ENCODE measurements at places on chromosomes 2 and 18.
A peak's percentile ranks its signal among the peaks of the same experiment; 100 is the strongest.

GRCh38 chr2:176508984-176509740 lies 239.9 kb downstream of the MTX2 start:
- DNase-seq = no peak

GRCh38 chr2:119301413-119301812 lies 65.2 kb downstream of the C2orf76 start:
- no peak for DNase-seq

GRCh38 chr2:201260302-201260800 lies at the start of gene CASP8:
CASP8 (plus strand) TSS chr2:201260536; CDS start chr2:201266487, 5,951 bp downstream.
- DNase-seq = peak; percentile 52

- no peak for DNase-seq
Observed at GRCh38 chr2:118838741-118839455, 8.6 kb downstream of the EN1 start.

- no peak for DNase-seq
Observed at GRCh38 chr2:102050854-102051391, 59.2 kb downstream of the IL1R2 start.

GRCh38 chr2:190649035-190649797 lies at the start of gene NAB1:
NAB1 (plus strand) TSS chr2:190649083; CDS start chr2:190659177, 10,094 bp downstream.
- no peak for DNase-seq

DNA sequence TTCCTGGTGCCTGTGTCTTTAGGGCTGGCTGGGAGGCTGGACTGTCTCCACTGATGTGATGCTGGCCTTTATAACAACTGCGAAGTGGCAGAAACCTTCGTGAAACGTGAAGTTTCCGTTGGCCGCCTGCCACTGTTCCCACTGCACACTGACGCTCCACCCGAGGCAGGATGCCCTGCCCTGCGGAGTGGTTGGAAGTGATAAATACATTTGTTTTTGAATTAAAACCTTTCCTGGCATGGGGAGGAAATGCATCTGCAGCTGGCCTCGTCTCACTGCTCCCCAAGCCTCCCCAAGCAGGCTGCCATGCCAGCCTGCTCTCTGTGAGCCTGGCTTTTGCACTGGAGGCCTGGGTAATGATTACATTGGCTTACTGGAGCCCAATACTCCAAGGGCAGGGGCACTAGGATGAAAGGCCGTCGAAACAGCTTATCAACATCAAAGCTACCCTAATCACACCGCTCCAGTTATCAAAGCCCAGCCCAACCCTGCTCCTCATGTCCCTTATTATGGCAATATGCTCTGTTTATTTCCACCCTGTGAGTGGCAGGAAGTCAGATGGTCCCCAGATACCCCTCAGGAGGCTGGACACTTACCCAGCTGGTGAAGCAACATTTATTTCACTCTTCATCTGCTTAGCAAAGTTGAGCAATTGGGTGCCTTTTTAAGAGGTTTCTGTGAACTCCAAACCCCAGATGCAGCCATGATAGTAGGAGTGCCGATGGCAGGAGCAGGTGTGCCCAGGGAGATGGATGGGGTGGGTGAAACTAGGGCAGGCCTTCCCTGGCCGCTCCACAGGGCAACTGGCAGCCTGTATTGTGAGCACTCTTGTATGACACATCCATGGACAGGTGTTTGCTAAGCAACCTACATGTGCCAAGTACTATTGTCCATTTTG lies 97.4 kb upstream of the ITGA6 start:
- no peak for DNase-seq

GRCh38 chr18:74869904-74870863 lies 272.5 kb downstream of the ZNF407 start:
- DNase-seq = no peak

DNA sequence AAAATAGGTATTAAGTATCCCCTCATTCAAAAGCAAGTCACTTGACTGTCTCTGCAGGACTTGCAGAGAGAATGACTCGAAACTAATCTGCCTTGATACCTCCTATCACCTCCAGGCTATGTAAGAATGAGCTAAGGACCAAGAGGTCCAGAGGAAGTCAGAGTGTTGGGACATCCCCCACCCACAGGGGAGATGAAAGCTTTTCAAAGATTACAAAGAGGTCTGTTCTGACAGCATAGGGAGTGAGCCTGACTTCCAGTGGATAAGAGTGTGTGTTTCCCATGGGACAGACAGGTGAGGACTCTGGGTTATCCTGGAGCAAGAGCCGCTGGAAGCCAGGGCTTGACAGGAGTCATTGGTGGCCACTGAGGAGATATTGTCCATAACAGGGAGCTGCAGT lies 85.0 kb upstream of the TACR1 start:
- DNase-seq = no peak

DNA sequence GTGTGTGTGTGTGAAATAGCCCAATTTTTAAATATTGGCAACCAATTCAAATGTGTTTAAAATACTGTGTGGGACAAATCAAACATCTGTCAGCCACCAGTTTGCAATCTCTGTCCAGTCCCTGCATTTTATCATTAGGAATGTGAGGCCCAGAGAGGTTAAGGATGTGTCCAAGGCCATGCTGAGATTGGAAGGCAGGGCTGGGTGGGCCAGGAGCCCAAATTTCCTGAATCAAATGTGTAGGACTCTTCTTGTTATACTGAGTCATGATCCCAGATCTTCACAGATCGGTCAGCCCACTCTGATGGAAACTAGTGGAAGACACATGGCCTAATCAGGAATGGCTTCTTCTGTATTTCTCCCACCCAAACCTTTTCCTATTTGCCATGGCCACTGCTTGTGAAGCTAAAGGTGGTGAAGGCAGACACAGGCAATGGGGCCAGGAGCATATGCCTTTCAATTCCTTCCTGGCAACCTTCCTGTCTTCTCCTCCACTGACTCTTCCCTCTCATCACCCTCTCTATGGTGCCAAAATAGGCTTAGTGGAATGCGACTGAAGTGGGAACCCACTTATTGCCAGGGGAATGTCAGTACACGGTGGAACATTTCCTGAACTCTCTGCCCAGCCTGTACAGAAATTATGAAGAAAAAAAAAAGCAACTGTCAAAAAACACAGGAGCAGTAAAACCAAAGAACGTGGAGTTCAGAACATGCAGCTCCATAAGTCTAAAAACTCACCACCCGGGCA lies 35.5 kb downstream of the ZEB2 start:
- no peak for DNase-seq

DNA sequence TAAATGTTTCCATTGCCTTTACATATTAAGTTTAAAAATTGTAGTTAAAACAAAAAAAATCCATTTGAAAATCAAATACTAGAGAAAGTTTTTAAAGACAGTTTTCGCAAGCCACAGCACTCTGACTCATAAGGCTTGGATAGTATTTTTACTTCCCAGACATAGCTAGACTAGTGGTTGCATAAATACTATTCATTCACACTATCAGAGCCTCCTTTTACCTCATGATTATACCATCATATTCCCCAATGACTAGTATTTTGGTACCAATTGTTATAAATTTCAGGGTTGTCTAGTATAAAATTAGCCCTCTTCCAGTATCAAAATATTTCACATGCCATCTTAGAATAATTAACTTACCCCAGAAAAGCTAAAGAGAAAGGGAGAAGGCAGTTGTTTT lies 393.5 kb downstream of the ERBB4 start:
- DNase-seq = peak; percentile 30

DNA sequence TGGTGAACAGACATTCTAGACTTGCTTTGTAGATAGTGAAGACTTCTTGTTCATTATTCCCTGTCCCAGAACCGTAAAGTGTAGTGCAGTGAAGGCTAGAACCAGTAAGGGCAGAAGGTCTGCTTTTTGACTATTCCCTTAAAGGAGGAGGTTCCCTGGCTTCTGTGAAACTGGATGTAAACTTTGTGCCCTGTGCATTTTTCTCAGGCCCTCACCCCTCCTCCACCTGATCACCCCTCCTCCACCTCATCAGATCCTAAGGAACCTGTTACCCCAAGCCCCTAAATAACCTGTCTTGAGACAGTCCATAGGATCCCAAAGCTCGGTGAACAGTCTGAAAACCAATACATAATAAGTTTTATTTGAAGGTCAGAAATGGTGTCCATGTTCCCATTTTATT lies 33.7 kb downstream of the SFT2D3 start:
- DNase-seq = no peak

GRCh38 chr18:77316641-77317040 lies 67.0 kb downstream of the GALR1 start:
- DNase-seq = no peak

- DNase-seq = no peak
Observed at GRCh38 chr18:54386043-54386442, 28.3 kb downstream of the C18orf54 start.

DNA sequence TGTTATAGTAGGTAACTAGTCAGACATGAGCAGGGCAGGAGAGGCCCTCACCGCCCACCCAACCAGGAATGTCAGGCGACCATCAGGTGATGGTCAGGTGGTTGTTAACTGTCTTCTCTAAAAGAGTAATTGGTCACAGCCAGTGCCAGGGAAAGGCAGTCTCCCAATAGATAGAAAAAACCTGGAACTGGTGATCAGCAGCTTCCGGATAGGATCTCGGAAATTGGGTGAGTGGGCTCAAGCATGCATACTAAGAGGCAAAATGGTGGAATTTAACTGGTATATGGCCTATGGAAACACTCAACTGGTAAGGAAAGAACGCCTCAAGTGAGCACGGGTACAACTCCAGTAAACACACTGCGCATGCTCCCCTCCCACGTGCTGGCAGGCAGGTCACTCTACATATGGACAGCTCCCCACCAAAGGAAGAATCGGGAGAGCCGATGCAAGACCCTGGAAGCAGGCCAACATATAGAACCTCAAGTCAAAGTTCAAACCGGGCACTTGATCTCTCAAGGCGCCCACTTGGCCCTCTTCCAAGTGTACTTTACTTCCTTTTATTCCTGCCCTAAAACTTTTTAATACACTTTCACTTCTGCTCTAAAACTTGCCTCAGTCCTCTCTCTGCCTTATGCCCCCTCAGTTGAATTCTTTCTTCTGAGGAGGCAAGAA lies 43.5 kb upstream of the TMEM131 start:
- no peak for DNase-seq

GRCh38 chr2:85921659-85922058 lies 32.9 kb upstream of the ST3GAL5 start:
- no peak for DNase-seq

GRCh38 chr2:33560017-33560416 lies 39.1 kb downstream of the FAM98A start:
- DNase-seq = no peak

- no peak for DNase-seq
Observed at GRCh38 chr2:26520148-26520449, 42.2 kb upstream of the OTOF start.
